ENCODE measurements at places on chromosomes 2 and 18.

DNA sequence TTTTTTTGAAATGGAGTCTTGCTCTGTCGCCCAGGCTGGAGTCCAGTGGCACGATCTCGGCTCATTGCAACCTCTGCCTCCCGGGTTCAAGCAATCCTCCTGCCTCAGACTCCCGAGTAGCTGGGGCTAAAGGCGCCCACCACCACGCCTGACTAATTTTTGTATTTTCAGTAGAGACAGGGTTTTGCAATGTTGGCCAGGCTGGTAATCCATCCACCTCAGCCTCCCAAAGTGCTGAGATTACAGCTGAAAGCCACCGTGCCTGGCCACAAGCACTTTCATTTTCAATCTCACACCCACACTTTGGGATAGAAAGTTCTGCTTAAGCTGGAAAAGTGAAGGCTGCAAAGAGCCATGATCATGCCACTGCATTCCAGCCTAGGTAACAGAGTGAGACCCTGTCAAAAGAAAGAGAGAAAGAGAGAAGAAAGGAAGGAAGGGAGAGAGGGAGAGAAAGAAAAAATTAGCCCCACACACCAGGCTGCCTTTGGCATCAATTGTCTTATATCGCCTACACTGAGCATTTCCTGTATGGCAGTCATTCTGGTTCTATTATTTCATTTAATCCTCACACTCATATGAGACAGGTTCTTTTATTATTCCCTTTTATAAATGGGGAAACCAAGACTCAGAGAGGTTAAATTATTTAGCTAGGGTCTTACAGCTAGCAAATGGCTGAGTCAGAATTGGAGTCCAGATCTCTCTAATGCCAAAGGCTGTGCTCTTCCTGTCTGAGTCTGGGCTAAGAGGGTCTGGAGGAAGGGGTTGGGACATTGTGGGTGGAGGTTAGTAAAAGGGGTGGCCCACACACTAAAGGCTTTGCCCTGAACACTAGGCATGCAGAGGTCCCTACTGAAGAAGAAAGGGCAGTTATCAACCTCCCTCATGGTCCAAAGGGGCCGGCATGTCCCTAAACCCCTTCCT, 37.9 kb upstream of the PKDCC start:
- no peak for DNase-seq

GRCh38 chr2:197538412-197538811, 22.5 kb downstream of the MOB4 start:
- DNase-seq = no peak

DNA sequence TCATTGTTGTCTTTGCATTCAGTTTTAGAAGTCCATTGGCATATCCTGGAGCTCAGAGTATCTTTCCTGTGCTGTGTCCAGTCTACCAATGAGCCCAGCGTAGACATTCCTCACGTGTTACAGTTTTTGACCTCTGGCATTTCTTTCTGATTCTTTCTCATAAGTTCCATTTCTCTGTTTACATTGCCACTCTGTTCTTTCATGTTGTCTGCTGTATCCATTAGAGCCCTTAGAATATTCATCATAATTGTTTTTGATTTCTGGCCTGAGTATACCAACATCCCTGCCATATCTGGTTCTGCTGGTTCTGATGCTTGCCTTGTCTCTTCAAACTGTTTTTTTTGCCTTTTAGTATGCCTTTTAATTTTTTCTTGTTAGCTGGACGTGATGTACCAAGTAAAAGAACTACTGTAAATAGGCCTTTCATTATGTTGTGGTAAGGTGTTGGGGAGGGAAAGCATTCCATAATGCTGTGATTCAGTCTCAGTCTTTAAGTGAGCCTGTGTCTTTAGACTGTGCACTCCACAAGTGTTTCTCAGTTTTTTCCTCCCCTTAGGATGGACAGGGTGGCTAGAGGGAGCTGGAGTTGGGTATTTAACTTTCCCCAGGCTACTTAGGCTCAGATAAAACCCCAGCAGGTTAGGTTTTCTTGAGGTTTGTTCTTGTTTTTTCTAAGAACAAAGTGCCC, 35.6 kb downstream of the CEP192 start:
- no peak for DNase-seq

GRCh38 chr2:28413899-28414295, 21.2 kb downstream of the FOSL2 start:
- no peak for DNase-seq

- DNase-seq = peak; percentile 46
Observed at GRCh38 chr18:61893971-61894750, 1.4 kb upstream of the RNF152 start.

DNA sequence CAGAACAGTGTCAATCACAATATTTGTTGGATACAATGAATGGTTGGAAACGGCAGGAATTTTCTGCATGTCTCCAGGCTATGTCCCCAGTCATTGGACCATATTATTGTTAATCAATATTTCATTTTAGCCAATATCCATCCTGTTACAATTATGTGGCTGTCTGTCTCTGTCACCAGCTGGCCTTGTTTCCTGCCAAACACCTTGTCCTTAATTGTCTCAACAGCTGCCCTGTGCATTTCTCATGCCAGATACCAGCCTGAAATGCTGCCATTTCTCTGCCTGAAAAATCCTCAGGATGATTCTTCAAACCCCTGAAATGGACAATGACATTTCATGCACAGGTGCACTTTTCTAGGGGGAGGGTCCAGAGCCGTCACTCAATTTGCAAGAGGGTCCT, 170.6 kb downstream of the ALPK2 start:
- DNase-seq = no peak

DNA sequence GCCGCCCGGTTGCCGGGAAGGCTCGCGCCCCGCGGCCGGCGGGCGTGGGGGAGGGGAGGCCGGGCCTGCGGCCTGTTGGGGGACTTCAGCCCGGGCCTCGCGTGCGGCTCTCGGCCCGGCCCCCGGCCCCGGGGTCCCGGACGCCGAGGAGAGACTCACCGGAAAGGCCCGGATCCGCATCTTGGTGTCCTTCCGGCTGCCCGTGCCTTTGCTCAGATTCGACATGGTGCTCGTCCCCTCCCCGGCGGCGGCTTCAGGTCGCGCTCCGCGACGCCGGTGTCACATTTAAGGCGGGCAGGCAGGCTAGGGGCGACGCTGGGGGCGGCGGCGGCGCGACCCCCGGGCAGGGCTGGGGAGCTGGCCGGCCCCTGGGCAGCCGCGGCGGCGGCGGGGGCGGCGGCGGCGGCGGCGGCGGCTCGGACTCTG, 365 bp downstream of the CUL3 start:
- peak; percentile 54 for DNase-seq

DNA sequence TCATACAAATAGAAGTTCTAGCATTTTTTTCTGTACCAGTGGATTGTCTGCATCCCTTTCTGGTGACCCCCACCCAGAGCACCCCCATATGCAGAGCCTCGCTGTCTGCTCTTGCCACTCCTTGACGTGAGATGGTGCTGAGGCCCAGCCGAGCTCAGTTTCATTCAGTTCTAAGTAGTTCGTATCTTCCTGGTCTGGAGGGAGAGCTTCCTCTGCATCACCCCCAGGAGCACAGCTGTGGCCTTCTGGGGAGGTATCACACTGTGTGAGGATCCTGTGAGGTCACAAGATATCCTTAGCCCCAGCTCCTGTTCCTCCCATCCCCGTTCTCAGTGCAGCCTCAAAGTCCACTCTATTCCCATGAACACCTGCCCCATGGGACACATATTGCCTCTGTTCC, 132.7 kb downstream of the PTGR3 start:
- DNase-seq = no peak

- DNase-seq = no peak
Observed at GRCh38 chr18:13028869-13029268, 37.7 kb downstream of the CEP192 start.

Measured in effector CD4-positive, alpha-beta T cell (primary cell).